GM12892 (cell line): ENCODE measurements at places on chromosomes 5 and 9.

DNA sequence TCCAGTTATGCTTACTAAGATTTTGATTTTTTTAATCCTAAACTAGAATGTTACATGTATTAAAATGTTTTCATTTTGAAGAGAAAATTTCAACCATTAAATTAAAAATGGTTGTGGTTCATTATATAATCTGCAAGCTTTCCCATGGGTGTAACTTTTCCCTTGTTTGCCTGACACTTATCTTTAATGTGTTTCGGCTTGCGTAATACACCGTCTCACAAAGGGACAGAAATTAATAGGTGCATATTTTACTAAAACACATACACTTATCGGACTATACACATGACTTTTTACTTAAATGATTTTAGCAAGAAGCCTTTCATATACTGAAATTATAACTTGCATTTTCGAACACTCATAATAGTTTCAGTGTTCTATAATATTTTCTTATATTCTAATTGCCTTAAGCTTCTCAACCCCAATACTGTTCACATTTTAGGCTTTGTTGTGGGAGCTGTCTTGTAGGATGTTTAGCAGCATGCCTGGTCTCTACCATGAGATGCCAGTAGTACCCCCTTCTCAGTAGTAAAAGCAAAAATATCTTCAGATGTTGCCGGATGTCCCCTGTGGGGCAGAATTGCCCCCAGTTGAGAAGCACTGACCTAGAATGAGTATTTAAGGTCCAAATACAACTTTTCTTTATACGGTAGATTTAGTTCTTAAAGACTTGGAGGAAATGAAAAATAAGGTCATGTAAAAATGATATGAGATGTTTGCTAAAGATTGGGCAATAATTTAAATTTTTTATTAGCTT lies 28.6 kb downstream of the UGCG start:
- DNase-seq: no peak

- DNase-seq: no peak
These were observed 235.0 kb downstream of the ACTL7B start for GRCh38 chr9:108620767-108621166.

DNA sequence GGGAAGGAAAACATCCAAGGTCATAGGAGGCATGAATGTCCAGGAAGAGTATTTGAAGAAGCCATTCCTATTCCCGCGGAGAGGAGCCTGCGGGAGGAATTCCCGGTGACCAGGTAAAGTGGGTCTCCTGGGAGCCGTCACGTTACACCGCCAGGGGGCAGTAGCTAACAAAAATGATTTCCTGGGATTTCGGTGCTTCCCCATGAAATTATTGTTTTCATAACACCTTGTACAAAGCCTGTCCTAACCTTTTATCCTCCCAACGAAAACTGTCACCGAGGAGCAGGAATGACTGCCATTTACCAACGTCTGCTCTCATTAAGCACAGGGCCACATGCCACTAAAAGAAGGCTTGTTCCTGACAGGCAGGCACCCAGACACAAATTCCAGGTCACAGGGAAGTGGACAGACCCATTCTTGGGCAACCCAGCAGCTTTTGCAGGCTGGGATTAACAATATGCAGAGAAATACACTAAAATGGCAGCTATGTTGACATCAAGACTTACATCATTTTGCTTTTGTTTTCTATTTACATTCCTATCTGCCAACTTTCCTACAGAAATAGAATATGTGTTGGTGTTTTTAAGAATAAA lies 41.2 kb upstream of the CTSL start:
- no peak for DNase-seq

GRCh38 chr5:111163000-111163399 lies 61.2 kb upstream of the CAMK4 start:
- DNase-seq: no peak

DNA sequence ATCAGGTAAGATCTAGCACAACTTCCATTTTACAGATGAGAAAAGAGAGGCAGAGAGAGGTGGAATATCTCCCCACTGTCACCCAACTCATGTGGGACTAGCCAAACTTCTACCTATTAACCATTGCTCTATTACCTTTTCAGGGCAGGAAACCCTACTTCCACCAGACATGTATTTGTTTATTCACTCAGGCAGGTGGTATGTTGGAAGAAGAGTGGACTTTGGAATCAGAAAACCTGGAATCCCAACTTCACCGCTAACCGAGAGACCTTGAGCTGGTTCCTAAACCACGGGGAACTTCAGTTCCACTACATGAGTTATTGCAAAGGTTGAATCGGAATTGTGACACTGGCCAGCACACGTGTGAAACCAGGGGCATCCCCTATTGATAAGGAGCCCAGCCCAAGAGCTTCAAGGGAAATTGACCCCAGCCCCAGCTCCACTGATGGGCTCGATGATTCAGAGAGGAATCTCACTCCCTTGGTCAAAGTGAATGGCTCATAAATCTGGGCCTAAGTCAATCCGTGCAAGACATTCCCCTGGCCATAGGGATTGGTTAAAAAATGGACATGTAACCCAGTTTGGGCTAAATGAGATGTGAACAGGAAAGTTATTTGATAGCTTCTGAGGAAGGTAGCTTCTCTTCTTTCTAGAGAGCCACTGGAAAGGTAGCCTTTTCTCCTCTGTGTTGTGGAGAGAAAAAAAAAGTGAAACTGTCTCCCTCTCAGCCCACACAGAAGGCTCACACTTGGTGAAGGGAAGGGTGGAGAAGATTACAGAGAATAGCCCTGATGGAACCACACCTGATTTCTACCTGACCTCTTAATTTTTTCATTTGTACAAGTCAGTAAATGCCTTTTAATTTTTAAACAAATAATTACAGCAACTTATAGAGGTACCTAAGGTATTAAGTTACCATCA lies 5.5 kb upstream of the GLIS3 start:
- no peak for DNase-seq

DNA sequence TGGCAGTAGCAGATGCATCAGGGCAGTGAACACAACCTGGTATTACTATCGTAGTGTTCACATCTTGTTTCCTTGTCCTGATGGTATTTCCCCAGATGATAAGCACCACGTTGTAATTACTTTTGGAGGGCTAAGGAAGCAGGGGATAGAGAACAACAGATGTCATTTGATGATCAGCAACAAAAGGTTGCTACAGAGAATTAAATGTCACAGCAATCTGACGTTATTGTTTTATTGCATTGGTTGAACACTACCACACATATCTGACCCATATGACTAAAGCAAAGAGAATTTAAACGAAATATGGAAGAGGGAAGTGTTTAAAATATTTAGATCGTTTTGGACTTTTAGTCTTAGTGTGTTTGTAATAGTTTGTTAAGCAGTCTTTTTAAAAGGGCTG lies 408.3 kb downstream of the SH3GL2 start:
- DNase-seq: no peak

- DNase-seq: no peak
These were observed 90.8 kb downstream of the PCDH1 start for GRCh38 chr5:141787376-141787775.

DNA sequence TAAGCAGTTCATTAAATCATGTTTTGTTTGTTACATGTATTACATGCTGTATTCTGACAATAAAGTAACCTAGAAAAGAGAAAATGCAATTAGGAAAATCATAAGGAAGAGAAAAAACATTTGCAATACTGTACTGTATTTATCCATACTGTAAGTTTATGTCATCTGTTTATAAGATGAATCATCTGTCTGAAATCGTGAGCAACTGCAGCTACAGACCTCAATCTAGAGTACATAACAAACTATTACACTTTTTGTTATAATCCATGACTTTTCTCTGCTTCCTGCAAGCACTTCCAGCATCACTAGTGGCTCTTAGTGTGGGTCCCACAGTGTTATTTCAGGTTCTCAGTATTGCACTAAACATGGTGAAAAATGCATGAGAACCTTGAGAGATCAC lies 144.4 kb upstream of the NR4A3 start:
- no peak for DNase-seq

GRCh38 chr5:153619771-153620170 lies 129.3 kb downstream of the GRIA1 start:
- no peak for DNase-seq

GRCh38 chr9:113603048-113603375 lies 139.5 kb downstream of the RGS3 start:
- no peak for DNase-seq

DNA sequence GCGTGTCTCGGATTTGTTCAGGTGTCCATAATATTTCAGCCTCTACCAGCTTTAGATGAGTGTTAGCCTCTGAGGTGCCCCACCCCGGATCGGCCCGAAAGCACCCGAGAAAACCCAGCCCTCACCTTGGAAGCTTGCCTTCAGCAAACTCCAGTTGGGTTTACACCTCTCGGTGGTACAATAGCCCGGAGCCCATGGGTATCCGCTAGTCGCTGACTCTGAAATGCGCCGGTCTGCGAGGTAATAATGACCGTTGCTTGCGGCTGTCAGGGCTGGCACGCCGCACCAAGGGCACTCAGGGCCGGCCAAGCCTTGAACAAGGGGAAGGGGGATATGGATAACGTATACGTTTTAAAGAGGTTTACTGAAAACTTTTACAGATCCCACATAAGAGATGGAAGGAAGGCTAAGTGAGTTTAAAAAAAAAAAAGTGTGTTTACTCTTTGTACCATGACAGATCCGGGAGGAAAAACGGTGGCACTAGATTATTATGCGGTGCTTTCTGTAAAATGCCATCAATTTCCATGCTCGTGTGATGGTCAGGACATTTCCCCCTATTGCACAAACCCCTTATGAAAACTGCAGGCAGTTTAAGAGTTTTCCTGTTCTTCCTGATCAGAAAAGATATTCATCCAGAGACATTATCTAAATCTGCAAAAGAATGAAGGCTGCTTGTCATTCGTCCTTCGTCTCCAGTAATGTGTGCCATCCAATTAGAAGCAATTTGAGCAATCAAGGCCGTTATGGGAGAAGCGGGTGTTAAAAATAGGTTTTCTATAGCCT lies 124.2 kb downstream of the TMEM161B start:
- DNase-seq: no peak

DNA sequence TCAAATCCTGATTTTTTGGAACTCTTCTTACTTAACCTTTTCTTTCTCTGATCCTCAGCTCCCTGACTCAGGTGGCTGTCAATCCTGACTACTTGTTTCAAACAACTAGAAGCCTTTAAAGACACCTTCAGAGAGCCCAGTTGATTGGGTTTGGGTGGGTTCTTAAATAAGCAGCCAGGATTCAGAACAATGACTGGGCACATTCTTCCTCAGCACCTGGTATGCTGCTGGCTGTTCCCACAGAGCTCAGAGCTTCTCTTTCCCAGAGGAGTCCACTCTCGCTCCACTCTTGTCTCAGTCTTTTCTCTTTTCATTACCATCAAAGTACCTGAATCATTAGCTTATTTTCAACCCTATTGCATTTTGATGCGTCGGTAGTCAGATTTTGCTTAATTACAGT lies 22.5 kb downstream of the PCSK5 start:
- no peak for DNase-seq

DNA sequence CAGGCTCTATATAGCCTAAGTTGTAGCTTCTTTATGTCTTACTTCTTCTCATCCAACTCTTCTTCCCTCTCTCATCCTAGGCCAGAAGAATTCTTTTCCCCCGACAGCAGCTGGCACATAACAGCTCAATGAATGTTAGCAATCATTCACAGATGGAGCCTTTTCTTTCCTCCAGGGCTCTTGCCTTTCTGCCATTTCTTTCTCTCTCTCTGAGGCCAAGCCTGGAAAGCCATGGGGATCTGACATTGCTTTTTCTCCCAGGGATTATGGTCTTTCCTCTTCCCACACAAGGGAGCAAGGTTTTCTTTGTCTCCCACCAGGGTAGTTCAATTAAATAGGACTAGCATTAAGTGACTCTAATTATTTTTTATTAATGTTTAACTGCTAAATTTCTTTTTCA lies 20.5 kb downstream of the SMIM15 start:
- no peak for DNase-seq

GRCh38 chr5:114319821-114320220 lies 42.0 kb upstream of the KCNN2 start:
- no peak for DNase-seq

- DNase-seq: no peak
These were observed 123.8 kb upstream of the PHYKPL start for GRCh38 chr5:178356431-178356872.

DNA sequence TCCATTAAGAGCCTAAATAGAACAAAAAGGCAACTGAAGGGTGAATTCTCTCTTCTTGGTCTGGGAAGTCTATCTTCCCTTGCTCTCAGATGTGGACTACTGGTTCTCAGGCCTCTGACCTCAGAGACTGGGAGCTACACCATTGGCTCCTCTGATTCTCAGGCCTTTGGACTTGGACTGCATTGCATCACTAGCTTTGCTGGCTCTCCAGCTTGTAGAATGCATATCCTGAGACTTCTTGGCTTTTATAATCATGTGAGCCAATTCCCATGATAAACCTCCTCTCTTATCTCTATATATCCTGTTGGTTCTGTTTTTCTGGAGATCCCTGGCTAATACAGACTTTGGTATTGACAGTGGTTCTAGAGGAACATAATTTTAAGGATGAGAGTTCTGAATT lies 89.8 kb downstream of the PSAT1 start:
- no peak for DNase-seq

GRCh38 chr5:119123280-119123679 lies 52.4 kb downstream of the DMXL1 start:
- no peak for DNase-seq

DNA sequence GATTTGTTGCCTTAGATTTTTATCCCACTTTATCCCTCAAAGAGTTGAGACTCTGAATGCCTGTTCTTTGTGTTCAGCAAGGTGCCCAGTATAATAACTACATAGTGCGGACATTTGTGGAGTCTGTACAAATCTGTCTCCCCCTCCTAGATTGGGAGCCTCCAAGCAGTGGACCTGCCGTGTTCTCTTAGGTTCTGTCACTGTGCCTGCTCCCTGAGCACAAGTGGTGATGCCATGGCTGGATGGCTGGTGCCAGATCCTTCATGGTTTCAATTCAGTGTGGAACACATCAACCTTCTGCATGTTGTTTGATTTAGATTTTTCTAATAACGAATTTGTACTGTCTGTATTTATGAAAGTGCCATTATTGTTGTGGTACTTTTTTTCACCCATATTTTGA lies 292.9 kb downstream of the CD180 start:
- DNase-seq: no peak

DNA sequence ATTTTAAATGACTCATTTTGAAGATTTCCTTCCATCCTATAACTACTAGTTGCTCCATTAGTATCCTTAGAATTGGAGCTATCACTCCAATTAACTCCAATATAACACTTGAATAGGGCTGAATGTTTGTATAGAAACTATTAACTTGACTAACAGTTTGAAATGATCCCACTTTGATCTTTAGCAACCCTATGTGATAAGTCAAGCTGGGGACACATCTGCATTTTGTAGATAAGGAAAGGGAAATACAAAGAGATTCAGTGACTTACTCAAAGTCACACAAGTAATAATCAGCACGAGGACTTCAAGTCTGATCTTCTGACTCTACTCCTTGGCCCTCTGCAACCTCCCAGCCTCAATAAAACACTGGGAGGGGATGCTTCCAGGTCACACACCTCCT lies 101.1 kb downstream of the TMEM215 start:
- no peak for DNase-seq

GRCh38 chr5:71887680-71888079 lies 168.6 kb downstream of the CARTPT start:
- peak; percentile 35 for DNase-seq
